CD4-positive, alpha-beta T cell treated with Interferon alpha-2 for 1 hour (primary cell): ENCODE measurements at places on chromosomes 16 and 17.

DNA sequence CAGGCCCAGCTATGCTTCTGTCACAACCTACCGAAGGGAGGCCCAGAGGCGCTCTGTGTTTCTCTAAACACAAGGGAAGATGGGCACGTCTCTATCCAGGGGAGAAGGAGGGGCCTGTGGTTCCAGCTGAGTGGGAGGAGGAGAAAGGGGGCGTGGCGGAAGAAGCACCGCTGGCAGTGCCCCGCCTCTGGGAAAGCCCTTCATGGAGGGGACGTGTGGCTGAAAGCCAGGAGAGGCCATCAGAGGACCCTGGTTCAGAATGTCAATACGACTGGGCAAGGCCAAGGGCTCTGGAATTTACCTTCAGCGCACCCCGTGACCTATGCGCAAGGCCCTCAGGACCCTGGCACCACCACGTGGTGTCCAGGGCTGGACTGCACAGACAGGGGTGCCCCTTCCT, 12.3 kb upstream of the SLC38A8 start:
- no peak for DNase-seq

GRCh38 chr16:83878838-83879237, 20.1 kb upstream of the MLYCD start:
- DNase-seq: no peak

- DNase-seq: no peak
These were observed 42.1 kb upstream of the DLX4 start for GRCh38 chr17:49926886-49927285.

GRCh38 chr16:73565263-73565662, 517.3 kb upstream of the ZFHX3 start:
- no peak for DNase-seq

DNA sequence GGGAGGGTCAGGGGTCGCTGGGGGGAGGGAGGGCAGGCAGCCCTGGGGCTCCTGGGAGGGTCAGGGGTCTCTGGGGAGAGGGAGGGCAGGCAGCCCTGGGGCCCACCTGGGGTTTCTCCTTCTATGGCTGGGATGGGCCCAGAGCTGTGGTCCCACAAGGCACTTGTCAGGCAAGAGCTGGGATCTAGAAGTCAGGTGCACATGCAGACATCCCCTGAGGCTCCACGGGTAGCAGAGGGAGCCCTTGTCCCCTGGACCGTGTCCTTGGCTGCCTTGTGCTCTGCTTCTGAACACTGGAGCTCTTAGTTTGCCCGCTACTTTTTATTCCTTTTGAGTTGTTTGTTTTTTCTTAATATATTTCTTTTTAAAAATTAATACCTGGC, 1.8 kb downstream of the TUBB3 start:
- DNase-seq: no peak

GRCh38 chr17:50046179-50046578, 9.7 kb upstream of the ITGA3 start:
- DNase-seq: no peak

- DNase-seq: no peak
These were observed 90.5 kb downstream of the ENGASE start for GRCh38 chr17:79164913-79165695.

- peak; percentile 44 for DNase-seq
These were observed 40.5 kb upstream of the ACSF3 start for GRCh38 chr16:89052890-89053724.

- DNase-seq: no peak
These were observed 149.5 kb downstream of the TMEM132E start for GRCh38 chr17:34728771-34729310.

- DNase-seq: no peak
These were observed 3.3 kb upstream of the CA7 start for GRCh38 chr16:66840883-66841282.

DNA sequence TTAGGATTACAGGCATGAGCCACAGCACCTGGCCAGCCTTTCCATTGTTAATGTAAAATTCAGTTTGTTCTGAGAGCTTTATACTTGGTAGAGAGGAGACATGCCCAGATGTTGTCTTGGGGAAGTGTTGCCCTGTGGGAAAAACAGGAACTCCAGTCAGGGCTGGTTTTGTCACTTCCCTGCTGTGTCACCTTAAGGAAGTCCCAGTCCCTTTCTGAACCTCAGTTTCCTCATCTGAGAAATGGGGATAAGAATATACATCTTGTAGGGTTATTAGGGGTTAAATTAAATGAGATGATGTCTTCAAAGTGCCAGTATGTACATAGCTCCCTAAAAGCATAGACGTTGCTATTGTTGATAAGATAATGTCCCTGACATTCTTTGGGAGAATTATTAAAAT, 25.3 kb downstream of the CLEC16A start:
- no peak for DNase-seq

- DNase-seq: no peak
These were observed 67.2 kb upstream of the CIBAR2 start for GRCh38 chr16:85179344-85180046.
